ENCODE measurements at places on chromosomes 1 and 21.
A peak's percentile ranks its signal among the peaks of the same experiment; 100 is the strongest.

GRCh38 chr1:111731956-111732355 is 7.2 kb downstream of the INKA2 start:
- no peak for DNase-seq

- DNase-seq, result peak; percentile 41
Observed at GRCh38 chr1:36322786-36323635, 434 bp downstream of the EVA1B start.

DNA sequence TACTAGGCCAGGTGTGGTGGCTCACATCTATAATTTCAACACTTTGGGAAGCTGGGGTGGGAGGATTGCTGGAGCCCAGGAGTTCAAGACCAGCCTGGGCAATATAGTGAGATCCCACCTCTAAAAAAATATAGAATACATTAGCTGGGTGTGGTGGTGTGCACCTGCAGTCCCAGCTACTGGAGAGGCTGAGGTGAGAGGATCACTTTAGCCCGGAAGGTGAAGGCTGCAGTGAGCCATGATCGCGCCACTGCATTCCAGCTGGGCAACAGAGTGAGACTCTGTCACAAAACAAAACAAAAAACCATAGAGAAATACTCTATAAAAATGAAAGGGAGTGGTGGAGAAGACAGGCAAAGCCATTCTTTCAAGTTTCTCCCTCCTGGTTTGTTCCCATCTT is 62.1 kb downstream of the EYA3 start:
- DNase-seq, result no peak

- no peak for DNase-seq
Observed at GRCh38 chr1:182484067-182484466, 34.1 kb downstream of the RGSL1 start.

DNA sequence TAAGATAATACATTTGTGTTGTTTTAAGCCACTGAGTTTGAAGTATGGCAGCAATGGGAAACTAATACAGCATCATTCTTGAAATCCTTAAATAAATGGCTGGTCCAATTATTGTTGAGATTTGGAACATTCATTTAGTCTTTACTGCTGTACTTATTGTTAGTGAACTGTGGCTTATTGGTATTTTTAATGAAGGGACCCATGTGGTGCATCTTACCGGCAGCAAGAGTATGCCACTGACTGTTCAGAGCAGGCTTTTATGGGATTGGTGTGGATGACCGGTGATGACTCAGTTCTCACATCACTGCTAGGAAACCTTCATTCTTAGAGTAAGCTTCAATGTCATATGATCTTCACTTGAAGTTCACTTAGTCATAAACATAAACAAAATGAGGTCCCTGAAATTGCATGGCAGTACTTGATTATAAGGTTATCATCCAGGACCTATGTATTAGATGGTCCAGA is 31.5 kb downstream of the PRKAA2 start:
- DNase-seq, result no peak

- no peak for DNase-seq
Observed at GRCh38 chr1:152806576-152806975, at the start of gene LCE1C. LCE1C (minus strand) TSS chr1:152806651; CDS start chr1:152805478, 1,173 bp downstream.

DNA sequence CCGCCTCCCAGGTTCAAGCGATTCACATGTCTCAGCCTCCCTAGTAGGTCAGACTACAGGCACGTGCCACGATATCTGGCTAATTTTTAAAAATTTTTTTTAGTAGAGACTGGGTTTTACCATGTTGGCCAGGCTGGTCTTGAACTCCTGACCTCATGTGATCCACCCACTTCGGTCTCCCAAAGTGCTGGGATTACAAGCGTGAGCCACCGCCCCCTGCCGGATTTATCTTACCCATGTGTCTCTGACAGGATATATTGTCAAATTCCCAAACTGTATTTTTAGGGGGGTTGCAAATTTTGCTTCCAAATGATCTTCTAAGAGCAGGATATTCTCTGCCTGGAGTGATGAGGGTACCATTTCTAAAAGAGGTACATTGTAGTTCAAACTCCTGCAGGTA is 74.3 kb downstream of the KIF26B start:
- DNase-seq, result no peak

GRCh38 chr1:200891774-200892157 is 2.9 kb upstream of the INAVA start:
- DNase-seq, result no peak

DNA sequence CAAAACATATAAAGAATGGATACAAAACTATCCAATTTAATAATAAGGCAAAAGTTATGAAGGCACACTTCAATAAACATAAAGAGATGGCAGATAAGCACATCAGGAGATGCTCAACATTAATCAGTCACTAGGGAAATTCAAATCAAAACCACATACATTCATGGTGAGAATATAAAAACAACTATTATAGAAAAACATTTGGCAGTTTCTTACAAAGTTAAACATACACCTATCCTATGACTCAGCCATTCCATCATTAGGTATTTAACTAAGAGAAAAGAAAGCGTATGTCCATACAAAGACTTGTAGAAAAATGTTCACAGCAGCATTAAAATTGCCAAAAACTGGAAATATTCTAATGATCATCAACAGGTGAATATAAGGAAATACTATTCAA is 44.3 kb downstream of the KIFAP3 start:
- DNase-seq, result no peak

- no peak for DNase-seq
Observed at GRCh38 chr1:216626394-216627067, 96.7 kb downstream of the ESRRG start.

DNA sequence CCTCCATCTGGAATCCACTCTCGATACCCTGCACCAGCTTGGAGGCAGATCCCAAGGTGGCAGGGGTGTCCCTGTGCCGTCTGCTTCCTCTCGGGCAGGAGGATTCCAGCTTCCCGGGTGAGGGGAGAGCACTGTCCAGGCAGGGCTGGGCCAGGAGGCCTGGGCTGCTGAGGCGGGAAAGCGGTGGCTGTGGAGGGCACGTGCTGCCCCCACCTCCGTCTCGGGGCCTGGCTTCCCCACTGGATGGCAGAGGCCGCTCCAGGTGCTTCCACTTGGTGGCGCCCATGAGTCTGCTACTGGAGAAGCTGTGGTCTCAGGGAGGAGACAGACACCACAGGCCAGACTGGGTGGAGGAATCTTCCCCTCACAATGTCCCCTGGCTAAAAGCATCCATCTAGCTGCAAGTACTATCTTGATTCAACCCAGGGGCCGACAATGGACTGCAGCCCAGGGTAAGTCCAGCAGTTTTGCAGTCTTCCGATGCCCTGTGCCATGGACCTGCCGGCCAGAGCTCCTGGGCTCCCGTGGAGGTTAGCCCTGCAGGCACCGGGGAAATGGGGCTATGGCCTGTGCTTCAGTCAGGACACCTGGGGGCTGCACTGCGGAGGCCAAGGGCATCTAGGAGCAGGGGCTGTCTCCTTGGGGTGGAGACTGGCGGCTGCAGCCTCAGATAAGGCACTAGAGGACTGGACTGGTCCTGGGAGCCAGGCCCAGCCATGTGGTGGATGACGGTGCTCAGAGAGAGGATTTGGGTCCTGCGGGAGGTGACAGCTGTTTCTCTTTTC is 41.3 kb upstream of the EIF4G3 start:
- DNase-seq, result peak; percentile 70

GRCh38 chr1:226987179-226987536 is 47.1 kb downstream of the COQ8A start:
- DNase-seq, result no peak

- DNase-seq, result no peak
Observed at GRCh38 chr21:41059871-41060270, 108.1 kb upstream of the BACE2 start.

GRCh38 chr21:15066123-15066575 is 1.3 kb upstream of the NRIP1 start:
- no peak for DNase-seq

- DNase-seq, result no peak
Observed at GRCh38 chr1:23149114-23149513, 19.5 kb downstream of the LUZP1 start.

- peak; percentile 23 for DNase-seq
Observed at GRCh38 chr21:32994305-32994704, 31.4 kb upstream of the OLIG2 start.

DNA sequence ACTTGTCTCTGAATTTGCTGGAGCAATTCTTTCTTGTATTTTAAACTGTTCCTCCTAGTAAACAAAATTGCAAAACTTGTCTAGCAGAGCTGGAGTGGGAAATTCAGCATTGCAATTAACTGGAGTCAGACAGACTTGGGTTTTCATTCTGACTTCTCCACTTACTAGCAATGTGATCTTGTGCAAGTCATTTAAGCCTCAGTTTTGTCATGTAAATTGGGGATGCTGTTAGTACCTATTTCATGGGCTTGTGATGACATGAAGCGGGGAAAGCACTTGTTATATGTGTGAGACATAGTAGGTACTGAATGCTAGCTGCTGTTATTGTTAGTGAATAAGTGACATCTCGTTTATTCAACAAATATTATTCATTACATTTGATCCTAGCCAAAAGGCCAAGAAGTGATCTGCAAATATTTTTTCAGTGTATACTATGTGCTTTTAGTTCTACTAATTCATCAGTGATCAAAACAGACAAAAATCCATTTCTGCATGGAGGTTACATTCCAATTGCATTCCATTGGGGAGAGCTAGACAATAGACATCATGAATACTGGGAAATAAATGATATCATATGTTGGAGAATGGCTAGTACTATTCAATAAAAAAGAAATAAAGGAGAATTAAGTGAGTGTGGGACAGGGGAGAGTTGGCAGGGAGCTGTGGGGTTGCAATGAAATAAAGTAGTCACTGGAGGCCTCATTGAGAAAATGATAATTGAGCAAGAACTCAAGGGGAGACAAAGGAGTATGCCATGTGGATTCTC is 47.1 kb downstream of the CACHD1 start:
- DNase-seq, result no peak

GRCh38 chr1:228977741-228978140 is 242.5 kb downstream of the RHOU start:
- no peak for DNase-seq

DNA sequence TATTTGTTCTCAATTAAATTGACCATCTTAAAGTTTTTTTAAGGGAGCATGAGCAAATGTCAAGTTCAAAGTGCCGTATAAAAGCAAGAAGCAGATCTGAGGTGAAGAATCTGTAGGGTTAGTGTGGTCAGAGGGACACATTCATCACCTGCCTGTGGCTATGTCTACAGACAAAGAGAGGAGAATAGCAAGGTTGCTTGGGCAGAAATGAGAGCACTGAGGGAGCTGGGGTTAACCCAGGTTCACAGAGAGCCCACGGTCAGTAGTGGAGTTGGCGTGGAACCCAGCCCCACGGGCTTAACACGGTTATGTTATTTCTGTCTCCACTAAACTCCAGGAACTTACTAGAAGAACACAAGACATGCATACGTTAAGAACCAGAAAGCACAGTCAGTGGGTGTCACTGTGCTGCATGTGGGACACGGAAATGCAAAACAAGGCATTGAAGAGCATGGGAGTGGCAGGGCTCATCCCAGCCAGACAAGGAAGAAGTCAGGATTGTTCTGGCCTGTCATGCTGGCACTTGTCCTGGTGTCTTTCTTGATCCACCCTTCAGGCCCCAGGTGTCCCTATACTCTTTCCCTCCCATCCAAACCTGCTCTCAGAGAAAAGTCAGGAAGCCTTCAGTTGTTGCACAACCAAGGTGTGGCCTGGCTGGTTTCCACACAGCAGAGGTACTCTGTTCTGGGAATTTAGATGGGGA is 95.5 kb upstream of the IVNS1ABP start:
- DNase-seq, result no peak

GRCh38 chr1:908661-909060 is 15.1 kb upstream of the SAMD11 start:
- DNase-seq, result no peak

DNA sequence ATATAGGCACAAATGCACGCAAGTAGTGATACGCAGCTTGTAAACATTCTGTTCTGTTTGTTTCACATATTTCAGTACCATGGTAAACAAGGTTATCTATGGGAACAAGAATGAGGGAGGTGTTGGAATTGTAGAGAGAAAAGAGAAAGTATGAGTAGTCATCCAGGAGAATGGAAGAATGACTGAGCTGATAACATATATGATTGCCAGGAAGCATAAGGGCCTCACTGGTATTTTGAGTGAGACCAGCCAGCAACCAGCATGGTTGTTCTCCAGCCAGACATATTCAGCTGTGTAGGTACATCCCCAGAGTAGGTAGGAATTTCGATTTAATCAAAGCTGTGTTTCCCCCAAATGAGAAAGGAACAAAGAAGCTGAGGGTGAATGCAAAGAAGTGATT is 58.9 kb upstream of the ARTN start:
- DNase-seq, result no peak

DNA sequence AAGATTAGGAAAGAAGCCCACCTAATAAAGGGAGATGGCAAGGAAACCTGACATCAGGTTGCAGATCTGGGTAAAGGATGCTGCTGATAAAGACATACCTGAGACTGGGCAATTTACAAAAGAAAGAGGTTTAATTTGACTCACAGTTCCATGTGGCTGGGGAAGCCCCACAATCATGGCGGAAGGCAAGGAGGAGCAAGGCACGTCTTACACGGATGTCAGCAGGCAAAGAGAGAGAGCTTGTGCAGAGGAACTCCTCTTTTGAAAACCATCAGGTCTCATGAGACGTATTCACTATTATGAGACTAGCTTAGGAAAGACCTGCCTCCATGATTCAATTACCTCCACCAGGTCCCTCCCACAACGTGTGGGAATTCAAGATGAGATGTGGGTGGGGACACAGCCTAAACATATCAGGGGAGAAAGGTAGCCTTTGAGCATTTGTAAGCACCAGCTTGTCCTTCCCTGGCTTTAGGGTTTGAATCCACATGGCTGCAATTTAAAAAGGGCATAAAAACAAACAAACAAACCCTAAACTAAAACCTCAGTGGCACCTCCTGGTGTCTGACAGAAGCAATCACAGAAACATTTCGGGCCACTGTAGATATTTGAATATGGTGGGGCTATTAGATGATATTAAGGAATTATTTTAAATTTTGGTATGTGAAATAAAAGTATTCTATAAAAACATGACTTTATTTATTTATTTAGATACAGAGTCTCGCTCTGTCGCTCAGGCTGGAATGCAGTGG is 33.1 kb downstream of the SLC2A7 start:
- no peak for DNase-seq

- peak; percentile 48 for DNase-seq
Observed at GRCh38 chr21:30257773-30258172, 25.0 kb downstream of the KRTAP24-1 start.

GRCh38 chr1:45329445-45329844 is 2.8 kb downstream of the HPDL start:
- peak; percentile 69 for DNase-seq

DNA sequence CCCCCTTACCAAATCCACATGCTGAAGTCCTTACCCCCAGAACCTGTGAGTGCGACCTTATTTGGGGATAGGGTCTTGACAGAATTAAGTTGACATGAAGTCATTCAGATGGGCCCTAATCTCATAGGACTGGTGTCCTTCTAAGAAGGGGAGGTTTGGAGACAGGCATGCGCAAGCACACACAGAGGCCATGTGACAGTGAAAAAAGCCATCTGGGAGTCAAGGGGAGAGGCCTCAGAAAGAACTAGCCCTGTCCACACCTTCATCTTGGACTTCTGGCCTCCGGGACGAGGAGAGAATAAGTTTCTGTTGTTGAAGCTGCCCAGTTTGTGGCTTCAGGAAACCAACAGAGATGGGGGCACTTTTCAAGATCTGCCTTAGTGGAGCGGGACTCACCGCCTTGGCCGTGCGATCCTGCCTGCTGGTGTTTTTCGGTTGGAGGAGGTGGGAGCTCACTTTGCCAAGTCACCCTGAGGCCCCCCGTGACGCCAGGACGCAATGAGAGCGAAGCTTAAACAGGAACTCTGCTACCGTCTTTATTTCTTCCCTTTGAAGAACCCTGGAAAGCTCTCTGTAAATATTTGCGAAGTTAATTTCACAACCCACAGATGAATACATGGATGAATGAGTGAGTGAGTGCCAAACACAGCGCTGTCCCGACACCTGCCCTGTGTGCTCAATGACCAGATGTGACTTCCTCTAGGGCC is 42.5 kb upstream of the C1orf174 start:
- no peak for DNase-seq

Data from K562 (cell line).